Fibroblast of skin of left biceps (primary cell): ENCODE measurements at places on chromosomes 12 and 14.

DNA sequence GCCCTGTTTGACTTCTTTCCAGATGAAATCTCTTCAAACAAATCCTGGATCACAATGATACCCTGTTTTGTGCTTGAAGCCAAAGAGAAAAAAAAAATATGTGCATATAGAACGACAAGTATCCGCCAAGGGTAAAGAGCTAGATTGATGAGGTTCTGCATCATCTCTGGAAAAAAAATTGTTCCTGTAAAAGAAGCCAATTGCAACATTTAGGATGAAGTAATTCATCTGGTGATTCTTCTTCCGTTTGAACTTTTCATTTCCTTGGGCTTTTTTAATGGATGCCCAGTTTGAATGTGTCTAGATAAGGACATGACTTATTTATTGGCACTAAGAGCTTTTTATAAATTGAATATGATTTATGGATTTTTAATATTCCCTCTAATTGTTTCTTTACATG lies 38.1 kb upstream of the NPAS3 start:
- DNase-seq, result no peak

DNA sequence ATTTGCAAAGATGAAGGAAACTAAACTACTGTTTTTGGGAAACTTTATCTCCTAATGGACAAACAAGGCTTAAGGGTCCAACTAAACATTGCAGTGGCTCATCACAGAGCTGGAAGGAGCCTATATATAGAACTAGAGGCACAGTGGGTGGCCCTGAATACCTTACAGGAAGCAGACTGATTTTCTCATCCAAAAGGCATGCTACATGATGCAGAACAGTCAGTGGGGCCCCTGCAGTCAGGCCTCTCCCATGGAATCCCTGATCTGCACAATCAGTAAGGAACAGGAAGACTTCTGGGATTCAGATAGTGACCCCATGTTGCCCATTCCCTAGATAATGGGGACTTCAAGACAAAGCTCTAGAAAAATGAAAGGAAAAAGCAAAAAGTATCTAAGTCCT lies 1.9 kb upstream of the LLPH start:
- peak; percentile 59 for DNase-seq

GRCh38 chr12:121799156-121799841 lies 4.5 kb upstream of the SETD1B start:
- DNase-seq, result no peak

GRCh38 chr14:50335989-50336824 lies 24.1 kb downstream of the DMAC2L start:
- DNase-seq, result no peak

DNA sequence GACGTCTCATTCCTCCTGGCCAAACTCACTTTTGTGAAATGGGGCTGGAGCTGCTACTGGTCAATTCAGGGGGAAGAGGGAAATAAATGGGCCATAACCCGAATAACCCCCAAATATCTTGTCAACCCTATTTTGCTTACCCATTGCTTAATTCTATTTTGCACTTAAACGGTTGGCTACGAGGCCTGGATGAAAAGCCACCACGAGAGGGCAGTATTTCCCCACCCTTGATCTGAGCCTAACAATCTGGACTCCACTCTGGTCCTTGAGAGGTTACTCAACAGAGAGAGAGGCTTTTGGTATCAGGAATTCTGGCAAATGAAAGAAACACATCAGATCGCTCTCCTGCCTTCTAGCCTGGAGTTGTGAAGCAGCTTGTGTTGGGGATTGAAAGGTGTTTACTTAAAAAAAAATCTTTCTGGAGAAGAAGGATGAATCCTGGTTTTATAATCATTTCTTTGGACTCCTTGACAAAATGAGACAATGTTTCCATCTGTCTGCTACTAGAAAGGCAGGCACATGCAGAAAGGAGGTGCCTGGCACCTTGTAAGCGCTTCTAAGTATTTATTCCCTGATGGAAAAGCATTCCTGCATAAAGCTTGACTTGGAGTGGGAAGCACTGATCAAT lies 22.4 kb upstream of the FBXO21 start:
- peak; percentile 36 for DNase-seq

DNA sequence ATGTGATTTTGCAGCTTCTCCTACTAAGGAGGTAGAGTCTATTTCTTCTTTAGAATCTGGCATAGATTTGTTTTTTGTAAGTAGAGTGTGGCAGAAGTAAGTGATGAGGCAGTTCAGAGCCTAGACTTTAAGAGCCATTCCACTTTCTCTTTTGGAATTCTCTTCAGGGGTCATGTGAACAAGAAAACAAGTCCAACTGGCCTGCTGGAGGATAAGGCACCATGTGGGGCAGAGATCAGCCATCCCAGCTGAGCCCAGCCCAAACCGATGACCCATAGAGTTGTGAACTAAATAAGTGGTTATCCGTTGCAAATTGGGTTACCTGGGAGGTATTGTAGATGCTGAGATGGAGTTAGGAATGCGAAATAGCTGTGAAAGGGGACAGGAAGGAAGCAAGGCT lies 60.3 kb upstream of the TBPL2 start:
- no peak for DNase-seq

- DNase-seq, result no peak
Measured at GRCh38 chr12:131249246-131250027, 295.7 kb downstream of the ADGRD1 start.

DNA sequence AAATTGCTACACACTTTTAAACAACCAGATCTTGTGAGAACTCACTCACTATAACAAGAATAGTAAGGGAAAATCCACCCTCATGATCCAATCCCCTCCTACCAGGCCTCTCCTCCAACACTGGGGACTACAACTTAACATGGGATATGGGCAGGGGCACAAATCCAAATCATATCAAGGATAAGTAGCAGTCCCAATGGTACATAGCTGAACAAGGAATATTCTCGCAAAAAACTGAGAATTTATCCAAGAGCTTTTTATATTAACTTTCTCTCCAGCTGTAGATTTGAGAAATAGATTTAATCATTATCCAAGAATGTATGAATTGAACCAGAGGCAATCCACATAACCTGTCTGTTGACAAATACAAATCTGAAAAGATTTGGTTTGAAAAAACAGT lies 185.2 kb downstream of the TMTC3 start:
- no peak for DNase-seq

GRCh38 chr14:91177073-91178034 lies 63.5 kb downstream of the DGLUCY start:
- DNase-seq, result peak; percentile 17

DNA sequence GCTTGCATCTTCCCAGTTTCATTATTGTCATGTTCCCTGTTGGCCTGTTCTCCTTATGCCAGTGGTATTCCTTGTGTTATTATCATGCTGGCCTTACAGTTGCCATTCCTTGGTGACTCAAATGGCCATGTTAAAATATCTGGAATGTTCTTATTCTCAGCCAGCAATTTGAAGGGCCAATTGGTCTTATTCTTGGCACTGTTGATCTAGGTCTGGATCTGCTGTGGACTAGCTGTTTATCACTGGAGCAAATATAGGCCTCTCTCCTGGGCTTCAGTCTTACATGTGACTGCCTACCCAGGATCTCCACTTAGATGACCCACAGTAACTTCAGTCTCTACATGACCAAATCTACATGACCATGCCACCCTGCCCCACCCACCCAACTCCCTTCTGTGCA lies 5.4 kb downstream of the CIPC start:
- DNase-seq, result no peak
